ENCODE measurements at places on chromosomes 4 and X.
A peak's percentile ranks its signal among the peaks of the same experiment; 100 is the strongest.

DNA sequence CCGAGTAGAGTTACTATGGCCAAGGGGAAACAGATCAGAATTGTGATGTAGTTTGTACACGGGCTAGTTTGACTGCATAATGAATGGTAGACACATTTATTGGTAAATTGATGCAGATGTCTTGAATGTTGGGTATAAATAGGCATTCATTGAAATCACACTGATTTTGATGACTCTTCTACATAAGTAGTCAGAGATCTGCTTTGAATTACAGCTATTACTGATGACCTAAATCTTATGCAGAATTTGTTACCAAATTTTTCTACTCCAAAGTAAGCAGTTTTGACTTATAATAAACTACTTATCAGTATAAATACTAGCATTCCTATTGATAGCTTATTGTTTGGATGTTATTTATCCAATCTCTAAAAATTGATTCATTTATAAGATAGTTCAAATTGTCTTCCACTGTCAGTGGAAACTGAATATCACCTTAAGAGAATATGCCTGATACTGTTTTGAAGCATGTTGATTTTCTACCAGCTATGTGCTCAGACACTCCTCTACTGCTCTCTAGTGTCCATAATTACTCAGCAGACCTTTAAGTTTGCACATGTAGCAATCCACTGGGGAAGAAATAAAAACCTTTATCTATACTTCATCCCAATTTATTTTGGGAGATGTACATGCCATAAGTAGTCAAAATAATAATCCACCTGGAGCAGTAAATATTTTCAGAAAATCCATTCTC is 120.3 kb downstream of the RASL11B start:
- DNase-seq, result peak; percentile 89

DNA sequence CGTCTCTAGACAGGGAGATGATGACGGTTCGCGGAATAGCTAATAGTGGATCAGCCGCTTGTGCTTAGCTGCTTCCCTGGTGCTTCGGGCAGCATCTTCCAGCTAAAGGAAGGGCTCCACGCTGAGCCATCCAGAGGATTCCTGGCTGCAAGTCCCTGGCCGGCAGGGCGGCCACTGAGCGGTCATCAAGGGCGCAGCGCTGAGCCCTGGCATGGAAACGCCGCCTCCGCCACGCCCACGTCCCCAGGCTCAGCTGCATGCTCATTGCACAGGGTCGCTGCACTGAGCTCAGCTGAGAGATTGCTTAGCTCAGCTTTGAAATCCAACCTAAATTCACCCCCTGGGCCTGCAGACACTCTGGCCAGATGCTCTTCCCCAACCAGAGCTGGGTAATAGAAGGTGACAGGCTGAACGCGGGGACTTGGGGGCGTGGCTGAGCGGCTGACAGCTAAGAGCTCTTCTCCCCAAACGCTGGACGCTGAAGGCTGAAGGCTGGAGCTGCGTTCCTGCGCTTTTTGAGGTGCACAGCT is 118.2 kb upstream of the KIT start:
- no peak for DNase-seq

- no peak for DNase-seq
These were observed 68.5 kb downstream of the CEP44 start for GRCh38 chr4:174352061-174352819.

GRCh38 chrX:11764602-11765067 is 6.6 kb downstream of the MSL3 start:
- DNase-seq, result no peak

DNA sequence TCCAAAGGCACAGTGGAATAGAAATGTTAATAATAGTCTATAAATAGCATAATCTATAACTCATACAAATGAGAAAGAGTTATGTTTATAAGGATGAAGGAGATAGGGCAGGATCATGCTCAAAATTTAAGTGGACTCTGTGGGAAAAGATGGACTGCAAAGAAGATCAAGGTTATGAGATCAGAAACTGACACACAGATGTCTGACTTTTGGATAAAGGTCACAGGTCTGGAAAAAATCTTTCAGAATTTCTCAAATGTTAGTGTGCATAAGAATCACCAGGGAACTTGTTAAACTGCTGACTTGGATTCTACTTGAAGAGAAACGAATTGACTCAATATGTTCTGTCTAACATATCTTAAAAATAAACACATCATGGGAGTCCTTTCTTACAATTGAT is 104.1 kb downstream of the FSTL5 start:
- DNase-seq, result no peak

GRCh38 chr4:100548200-100548560 is 30.4 kb upstream of the EMCN start:
- no peak for DNase-seq

- peak; percentile 59 for DNase-seq
These were observed 32.2 kb downstream of the ATG4A start for GRCh38 chrX:108123591-108124366.

DNA sequence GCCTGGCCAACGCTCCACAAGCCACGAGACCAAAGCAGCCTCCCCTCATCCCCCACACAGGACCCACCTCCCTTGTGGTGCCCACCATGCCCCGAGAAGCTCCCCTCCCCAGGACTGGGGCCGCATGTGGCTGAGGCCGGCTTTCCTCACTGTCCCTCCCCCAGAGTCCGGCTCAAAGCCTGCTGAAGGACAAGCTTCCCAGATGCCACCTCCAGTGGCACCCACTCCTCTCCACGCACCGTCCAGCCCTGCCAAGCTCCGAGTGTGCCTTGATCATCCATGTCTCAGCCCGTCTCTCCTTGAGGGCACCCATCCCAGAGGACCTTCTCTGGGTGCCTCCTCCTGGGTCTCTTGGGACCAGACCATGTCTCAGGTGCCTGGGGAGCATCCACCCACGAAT is 58.8 kb upstream of the MXD4 start:
- DNase-seq, result no peak

- DNase-seq, result no peak
These were observed 35.0 kb upstream of the HMX1 start for GRCh38 chr4:8906668-8906970.

- DNase-seq, result no peak
These were observed 74.6 kb upstream of the FAAH2 start for GRCh38 chrX:57211906-57212305.

DNA sequence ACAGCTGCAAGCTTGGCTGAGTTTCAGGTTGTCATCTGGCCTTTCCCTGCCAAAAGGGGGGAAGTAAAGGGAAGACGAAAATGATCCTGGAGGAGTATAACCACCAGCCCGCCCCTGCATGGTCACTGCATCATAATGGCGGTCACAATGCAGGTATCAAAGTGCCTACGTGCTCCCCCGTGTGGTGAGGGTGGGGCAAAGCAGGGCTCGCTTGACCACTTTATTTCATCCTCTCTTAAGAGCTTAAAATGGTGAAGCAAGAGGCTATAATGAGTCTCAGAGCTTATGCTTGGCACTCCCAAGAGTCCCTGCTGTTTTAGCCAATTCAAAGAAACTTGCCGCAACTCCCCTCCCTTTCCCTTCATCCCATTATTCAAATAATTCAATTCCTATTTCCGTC is 105.6 kb downstream of the APOOL start:
- DNase-seq, result peak; percentile 1

DNA sequence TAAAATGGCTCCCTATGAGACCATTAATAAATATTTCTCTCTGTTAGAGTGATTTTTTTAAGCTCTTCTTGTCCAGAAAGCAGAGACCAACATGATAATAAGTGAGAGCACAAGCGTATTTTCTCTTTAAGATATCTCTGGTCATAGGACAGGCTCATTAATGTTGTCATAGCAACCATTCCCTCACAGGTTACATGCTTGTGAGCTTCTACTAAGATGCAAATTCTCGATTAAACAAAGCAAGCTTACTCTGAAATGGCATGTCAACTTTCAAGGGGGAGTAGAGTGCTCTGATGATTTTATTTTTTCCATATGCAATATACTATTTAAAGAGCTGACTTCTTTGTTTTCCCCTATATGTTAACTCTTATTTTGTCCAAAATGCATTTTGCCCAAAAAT is 487.2 kb upstream of the LCORL start:
- DNase-seq, result no peak

DNA sequence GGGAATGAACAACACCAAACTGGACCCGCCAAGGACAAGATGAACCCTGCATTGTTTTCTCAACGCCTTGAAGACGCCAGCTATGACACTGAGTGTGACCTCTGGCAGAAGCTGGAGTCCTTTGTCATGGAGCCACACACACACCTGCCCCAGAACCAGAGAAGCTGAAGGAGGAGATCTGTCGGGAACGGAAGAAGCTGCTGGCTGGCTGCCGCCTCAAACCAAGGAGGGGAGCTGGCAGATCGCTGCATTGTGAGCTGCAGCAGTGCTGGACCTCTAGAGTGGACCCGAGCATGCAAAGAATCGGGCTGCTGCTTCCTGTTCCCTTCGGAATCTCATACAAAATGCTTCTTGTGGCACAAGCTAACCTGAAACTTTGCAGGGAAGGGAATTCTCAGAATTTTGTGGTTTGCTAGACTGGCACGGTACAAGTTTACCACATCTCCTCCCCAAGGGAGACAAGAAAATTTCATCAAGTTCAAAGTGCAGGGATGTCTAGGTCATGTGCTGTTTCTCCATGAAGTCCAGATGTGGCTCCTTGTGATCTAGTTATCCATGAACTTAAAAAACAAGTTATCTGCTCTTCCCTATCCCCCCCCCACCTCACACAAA is 23.4 kb upstream of the GLRB start:
- DNase-seq, result no peak

- no peak for DNase-seq
These were observed 2.0 kb downstream of the YTHDC1 start for GRCh38 chr4:68347845-68348244.

DNA sequence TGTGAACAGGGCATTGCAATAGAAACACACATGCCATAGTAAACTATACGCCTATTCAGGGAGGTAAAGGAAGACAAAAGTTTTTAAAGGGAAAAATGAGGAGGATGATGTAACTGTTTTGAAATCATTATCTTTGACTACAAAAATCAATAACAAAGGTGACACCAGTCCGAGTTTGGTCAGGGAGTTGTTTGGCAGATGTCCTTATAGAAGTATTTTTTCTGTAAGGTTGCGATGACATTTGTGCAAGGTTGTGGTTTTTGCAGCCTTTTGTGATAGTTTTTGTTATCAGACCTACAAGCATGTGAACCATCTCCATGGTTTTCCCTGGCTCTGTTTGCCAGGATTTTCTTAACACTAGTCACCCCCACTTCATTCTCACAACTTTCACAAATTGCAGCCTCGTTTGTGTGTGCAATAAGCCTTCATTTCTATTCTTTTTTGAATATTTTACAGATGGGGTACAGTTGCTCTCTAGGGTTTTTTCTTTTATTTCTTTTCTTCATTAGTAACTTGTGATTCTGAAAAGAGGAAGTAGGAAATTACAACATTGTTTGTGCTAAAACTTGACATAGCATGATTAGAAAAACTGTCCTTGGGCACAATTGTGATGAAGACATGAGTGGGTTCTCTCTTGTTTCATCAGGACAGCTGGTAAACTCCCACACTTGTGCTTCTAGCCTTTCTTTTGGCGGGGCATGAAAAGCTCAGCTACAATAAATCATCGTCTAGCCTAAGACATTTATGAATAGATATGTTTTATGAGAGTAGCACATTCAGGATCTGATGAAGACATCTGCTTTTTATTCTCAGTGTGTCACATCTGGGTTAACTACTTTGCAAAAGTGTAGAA is 60.2 kb upstream of the PNPLA4 start:
- DNase-seq, result no peak

- peak; percentile 72 for DNase-seq
These were observed 110.9 kb upstream of the ANK2 start for GRCh38 chr4:112938461-112939058.

GRCh38 chr4:182644683-182645050 is 272.5 kb downstream of the DCTD start:
- no peak for DNase-seq

GRCh38 chr4:44160776-44161367 is 287.7 kb downstream of the KCTD8 start:
- DNase-seq, result no peak

- DNase-seq, result peak; percentile 38
These were observed 62.8 kb downstream of the PPP1R2C start for GRCh38 chrX:42714981-42715700.

- peak; percentile 95 for DNase-seq
These were observed 52.9 kb downstream of the TRIM2 start for GRCh38 chr4:153257151-153257620.

- no peak for DNase-seq
These were observed 107.6 kb downstream of the AMER1 start for GRCh38 chrX:64097891-64098290.

DNA sequence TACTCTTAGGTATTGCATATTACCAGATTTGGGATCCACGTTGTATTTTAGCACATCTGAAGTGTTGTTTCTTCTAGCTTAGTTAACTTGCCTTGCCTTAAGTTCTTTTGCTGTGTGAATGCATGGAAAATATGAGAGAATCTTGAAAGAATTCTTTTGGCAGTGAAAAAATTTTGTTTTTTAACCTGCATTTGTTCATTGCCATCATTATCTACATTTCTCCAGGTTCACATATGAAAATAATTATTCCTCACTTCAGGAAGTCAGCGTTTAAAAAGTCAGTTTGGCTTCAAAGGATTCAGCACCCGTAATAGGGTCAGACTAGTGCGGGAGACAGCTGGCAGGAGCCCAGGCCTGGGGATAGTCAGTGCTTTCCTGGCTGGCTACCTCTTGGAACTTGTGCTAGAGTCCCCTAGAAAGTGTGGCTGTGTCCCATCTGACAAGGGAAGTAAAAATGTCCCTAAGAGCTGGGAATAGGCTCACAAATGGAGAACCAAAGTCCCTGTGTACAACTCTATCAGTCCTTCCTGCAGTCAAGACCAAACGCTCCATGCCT is 251.9 kb upstream of the KLF3 start:
- DNase-seq, result no peak

- DNase-seq, result no peak
These were observed 71.9 kb upstream of the STX18 start for GRCh38 chr4:4613641-4614286.

- no peak for DNase-seq
These were observed 112.1 kb upstream of the NAP1L5 start for GRCh38 chr4:88809576-88810219.

DNA sequence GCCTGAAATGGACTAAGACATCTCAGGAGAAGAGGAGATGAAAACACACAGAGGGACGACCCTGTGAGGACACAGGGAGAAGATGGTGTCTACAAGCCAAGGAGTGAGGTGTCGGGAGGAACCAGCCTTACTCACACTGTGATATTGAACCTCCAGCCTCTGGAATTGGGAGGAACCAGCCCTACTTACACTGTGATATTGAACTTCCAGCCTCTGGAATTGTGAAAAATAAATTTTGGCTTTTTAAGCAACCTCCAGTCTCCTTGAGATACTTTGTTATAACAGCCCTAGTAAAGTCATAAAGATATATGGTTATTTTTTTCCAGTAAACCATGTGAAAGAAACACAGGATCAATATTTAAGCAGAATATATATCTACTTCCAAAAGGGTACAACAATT is 76.5 kb downstream of the DHRSX start:
- DNase-seq, result no peak

GRCh38 chrX:149131774-149132173 is 373.3 kb downstream of the IDS start:
- DNase-seq, result no peak

DNA sequence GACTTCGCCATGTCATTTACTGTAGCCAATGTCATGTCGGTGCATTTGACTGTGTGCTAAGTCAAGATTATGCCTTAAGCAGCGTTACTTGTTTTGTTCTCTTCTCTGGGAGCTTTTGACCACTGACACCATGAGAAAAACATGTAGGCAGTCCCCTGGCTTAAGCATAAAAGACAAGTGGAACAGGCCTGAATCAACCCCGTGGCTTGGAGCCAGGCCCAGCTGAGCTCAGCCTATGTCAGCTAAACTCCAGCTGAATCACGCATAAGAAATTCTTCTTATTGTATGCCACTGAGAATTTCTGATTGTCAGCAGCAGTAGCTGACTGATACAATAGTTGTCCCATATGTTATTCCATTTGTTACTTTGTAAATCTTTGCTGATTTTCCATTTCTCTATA is 261.9 kb downstream of the CBLL2 start:
- no peak for DNase-seq

GRCh38 chr4:90081432-90082144 is 45.6 kb upstream of the CCSER1 start:
- DNase-seq, result no peak
